ENCODE measurements at places on chromosomes 12 and 14. TPM values are rescaled to one million over a fixed set of nuclear protein-coding genes. Genes with fewer than 3 reads are reported as not detected.

- H3K27ac ChIP-seq = no peak overlapping the region
- no peak for DNase-seq
- no peak overlapping the region for H3K4me3 ChIP-seq
- no peaks in the 10 kb centered on the region for H3K36me3 ChIP-seq
- no peaks in the 10 kb centered on the region for H3K27me3 ChIP-seq
- peaks cover under 1% of the 10 kb centered on the region for H3K4me1 ChIP-seq
Observed at GRCh38 chr14:67539116-67539515, 6.0 kb downstream of the PLEKHH1 start.

Gene GPR137C
- not detected for total RNA-seq

Gene PRR13
- total RNA-seq = 183 TPM

Gene ADAMTS20
- total RNA-seq = not detected

- no peak for DNase-seq
- no peaks in the 10 kb centered on the region for H3K36me3 ChIP-seq
- H3K4me1 ChIP-seq = peaks cover 17% of the 10 kb centered on the region
- H3K27me3 ChIP-seq = no peaks in the 10 kb centered on the region
Observed at GRCh38 chr14:64391113-64391725, 3.1 kb downstream of the MTHFD1 start.

Data from upper lobe of left lung (tissue), 6 donors.